ENCODE measurements at places on chromosomes 11 and 22.

DNA sequence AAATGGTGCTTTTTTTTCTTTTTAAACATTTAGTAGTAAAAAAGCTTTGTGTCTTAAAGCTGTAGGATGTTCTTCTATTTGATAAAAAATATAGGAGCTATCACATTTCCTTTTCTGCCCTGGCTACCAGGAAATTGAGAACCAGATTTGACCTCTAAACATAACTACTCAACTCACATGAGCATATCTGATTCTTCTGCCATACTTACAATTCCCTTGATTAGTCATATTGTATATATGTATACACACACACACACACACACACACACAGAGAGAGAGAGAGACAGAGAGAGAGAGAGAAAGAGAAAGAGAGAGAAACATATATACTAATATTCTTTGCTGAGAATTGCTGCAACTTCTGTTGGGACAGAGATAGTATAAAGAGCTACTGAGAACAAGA lies 23.0 kb upstream of the GDPD4 start:
- H3K4me3 ChIP-seq: no peak overlapping the region
- peaks cover 29% of the 10 kb centered on the region for H3K36me3 ChIP-seq
- H3K27ac ChIP-seq: no peak overlapping the region

GRCh38 chr22:28402060-28402459 lies 277.6 kb downstream of the TTC28 start:
- no peak for DNase-seq
- no peak overlapping the region for H3K27ac ChIP-seq
- no peaks in the 10 kb centered on the region for H3K36me3 ChIP-seq
- no peak overlapping the region for H3K4me3 ChIP-seq
- no peaks in the 10 kb centered on the region for H3K4me1 ChIP-seq

DNA sequence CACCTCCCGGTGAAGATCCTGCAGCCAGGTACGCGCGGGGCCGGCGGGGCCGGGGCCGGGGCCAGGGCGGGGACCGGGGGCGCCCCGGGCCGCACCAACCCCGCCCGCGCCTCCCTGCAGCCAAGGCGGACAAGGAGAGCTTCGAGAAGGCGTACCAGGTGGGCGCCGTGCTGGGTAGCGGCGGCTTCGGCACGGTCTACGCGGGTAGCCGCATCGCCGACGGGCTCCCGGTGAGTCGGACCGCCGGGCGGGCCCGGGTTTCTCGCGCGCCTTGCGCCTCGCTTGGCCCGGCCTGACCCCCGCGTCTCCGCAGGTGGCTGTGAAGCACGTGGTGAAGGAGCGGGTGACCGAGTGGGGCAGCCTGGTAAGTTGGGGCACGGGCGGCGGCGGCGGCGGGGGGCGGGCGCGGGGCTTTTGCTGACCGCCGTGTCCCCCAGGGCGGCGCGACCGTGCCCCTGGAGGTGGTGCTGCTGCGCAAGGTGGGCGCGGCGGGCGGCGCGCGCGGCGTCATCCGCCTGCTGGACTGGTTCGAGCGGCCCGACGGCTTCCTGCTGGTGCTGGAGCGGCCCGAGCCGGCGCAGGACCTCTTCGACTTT lies 531 bp downstream of the PIM3 start:
- DNase-seq: peak; percentile 61
- peaks cover 16% of the 10 kb centered on the region for H3K27me3 ChIP-seq
- no peaks in the 10 kb centered on the region for H3K36me3 ChIP-seq

DNA sequence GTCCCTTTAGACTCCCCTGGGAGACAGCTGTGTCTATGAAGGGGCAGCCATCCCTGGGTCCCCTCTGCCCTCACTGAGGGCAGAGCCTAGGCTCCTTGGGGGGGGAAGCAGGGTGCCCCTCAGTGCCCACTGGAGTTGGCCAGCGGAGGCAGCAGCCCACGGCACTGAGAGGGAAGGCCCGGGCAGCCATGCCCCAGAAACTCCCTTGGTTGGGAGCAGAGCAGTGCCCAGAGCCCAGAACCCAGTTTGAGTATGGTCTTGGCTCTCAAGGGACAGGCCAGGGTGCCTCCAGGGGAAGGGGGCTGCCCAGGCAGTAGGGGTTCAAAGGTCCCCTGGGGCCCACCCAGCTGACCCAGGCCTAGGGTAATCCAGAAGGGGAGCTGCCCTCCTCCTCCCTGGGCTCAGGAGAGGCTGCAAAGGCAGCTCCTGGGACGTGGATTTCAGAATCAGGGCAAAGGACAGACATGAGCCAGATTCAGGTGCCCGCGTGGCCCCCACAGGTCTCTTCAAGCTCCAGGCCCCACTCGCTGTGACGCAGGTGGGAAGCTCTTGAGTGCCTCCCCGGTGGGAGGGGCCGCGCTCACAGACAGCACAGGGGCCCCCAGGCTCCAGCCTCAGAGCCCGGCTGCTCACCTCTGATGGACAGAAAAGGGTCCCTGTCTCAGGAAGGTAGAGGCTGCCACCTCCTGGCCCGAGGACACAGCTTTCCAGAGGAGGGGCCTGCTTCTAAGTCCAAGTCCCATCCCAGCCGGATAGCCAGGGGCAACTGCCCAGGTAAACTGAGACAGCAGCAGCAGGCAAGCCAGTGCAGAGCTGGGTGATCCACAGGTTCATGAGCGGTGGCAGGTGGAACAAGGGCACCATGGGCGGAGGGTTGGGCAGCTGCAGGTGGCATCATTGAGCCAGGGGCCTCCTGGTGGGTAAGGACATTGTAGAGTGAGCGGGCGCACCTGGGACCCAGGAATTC lies 2.6 kb downstream of the C11orf21 start:
- peak; percentile 26 for DNase-seq
- peak overlapping the region; percentile 78 for H3K4me3 ChIP-seq
- no peaks in the 10 kb centered on the region for H3K27me3 ChIP-seq
- H3K4me1 ChIP-seq: peaks cover 73% of the 10 kb centered on the region
- H3K36me3 ChIP-seq: no peaks in the 10 kb centered on the region
- H3K27ac ChIP-seq: peak overlapping the region; percentile 66

DNA sequence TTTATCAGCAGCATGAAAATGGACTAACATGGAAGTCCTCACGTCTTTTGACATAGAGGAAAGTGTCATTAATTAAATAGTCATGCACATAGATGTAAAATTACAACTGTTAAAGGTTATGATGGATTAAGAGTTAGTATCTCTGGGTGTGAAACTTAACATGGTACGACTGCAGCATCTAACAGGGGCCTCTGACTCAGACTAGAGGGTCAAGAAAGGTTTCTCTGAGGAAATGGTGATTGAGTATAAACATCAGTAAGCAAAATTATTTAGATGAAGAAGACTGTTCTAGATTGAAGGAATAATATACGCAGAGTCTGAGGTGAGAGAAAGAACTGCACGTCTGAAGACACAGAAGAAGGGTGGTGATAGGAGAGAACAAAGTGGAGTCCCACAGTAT lies 42.1 kb upstream of the GAB2 start:
- no peak overlapping the region for H3K27ac ChIP-seq
- DNase-seq: no peak
- no peak overlapping the region for H3K4me3 ChIP-seq
- peaks cover 2% of the 10 kb centered on the region for H3K27me3 ChIP-seq

- peaks cover 15% of the 10 kb centered on the region for H3K36me3 ChIP-seq
- DNase-seq: no peak
- H3K27me3 ChIP-seq: peaks cover 2% of the 10 kb centered on the region
- no peak overlapping the region for H3K4me3 ChIP-seq
- no peak overlapping the region for H3K27ac ChIP-seq
- H3K4me1 ChIP-seq: peaks cover 43% of the 10 kb centered on the region
Observed at GRCh38 chr11:12137938-12138731, 27.7 kb downstream of the MICAL2 start.

DNA sequence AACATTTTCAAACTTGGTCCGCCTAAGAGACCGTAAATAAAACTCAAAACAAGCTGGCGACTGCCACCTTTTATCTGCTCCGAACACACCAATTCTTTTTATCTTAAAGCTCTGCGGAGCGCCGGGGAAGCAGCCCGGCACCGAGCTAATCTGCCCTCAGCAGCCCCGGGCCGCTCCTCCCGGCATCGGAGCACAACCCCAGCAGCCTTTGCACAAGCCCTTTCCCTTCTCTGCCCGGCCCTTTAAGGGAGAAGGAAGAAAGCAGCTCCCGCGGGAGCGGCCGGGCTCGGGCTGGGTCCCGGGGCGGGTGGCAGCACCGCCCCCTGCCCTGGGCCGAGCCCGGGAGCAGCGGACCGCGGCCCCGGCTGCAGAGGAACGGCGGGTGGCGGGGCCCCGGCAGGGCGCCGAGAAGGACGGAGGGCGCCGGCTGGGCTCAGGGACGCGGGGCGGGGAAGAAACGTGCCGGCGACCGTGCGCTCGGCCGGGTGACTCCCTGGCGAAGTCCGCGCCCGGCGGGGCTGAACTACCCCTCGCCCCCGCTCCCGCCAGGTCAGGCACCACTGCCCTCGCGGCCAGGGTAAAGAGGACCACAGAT lies 133.6 kb upstream of the C11orf58 start:
- H3K4me1 ChIP-seq: peaks cover 23% of the 10 kb centered on the region
- DNase-seq: no peak
- H3K27ac ChIP-seq: no peak overlapping the region
- peaks cover 33% of the 10 kb centered on the region for H3K27me3 ChIP-seq

DNA sequence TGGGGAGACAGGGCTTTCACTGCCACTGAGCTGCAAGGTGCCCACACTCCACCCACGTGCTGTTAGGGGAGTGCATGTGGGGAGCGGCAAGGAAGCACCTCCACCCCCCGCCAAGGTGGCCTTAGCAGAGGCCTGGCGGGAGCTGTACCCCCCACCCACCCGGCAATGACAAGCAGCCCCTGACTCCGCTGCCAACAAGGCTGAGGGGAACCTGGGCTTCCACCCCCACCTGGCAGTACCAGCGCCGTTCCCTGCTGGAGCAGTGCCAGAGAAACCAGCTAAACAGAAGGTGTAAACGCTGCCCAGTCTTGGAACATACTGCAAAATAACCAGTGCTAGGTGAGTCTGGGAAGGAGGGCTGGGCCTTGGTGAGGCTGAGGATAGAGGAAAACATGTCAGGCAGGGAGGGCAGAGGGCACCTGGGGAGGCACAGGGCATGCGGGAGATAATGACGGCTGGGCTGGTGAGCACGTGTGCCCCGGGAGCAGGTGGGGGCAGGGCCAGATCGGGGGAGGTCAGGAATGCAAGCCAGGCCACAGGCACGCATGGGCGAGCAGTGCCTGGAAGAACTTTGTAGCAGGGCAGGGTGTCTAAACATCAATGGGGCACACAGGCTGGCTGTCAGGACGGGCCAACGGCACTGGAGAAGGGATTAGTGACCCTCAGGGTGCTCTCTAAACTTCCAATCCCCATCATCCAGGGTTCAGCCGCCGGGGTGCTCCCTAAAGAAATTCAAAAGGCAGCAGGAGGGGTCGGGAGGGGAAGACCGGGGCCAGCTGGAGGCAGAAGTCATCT lies 6.6 kb downstream of the CERK start:
- peaks cover 65% of the 10 kb centered on the region for H3K4me1 ChIP-seq
- H3K27me3 ChIP-seq: peaks cover 5% of the 10 kb centered on the region
- no peaks in the 10 kb centered on the region for H3K36me3 ChIP-seq
- no peak for DNase-seq

GRCh38 chr11:131037873-131038272 lies 121.6 kb upstream of the SNX19 start:
- H3K36me3 ChIP-seq: no peaks in the 10 kb centered on the region
- no peak for DNase-seq
- H3K27ac ChIP-seq: no peak overlapping the region
- no peaks in the 10 kb centered on the region for H3K27me3 ChIP-seq

- no peak for DNase-seq
- no peak overlapping the region for H3K27ac ChIP-seq
- peaks cover 6% of the 10 kb centered on the region for H3K27me3 ChIP-seq
- peaks cover 67% of the 10 kb centered on the region for H3K4me1 ChIP-seq
- H3K4me3 ChIP-seq: no peak overlapping the region
Observed at GRCh38 chr11:120819437-120820365, 204.2 kb upstream of the TBCEL start.

- peaks cover 2% of the 10 kb centered on the region for H3K27me3 ChIP-seq
- H3K36me3 ChIP-seq: no peaks in the 10 kb centered on the region
- H3K27ac ChIP-seq: peak overlapping the region; percentile 23
- H3K4me3 ChIP-seq: peak overlapping the region; percentile 89
- H3K4me1 ChIP-seq: peaks cover 30% of the 10 kb centered on the region
- DNase-seq: peak; percentile 16
Observed at GRCh38 chr22:28443526-28443876, 236.1 kb downstream of the TTC28 start.

DNA sequence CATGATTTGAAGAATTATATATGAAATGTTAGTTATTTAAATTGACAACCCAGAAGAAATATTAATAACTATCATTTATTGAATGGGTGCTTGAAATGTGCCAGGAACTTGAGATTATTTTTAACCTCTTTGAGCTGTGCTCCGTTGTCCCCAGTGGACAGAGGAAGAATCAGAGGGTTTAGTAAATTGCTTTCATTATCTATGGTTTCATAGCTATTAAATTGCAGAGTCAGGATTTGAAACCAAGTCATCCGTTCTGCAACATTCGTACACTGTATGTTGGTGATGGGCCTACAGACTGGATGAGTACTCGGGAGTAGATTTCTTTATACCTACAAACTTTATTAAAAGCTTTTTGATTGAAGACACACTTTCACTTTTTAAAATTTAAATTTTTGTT lies 4.9 kb downstream of the HSD17B12 start:
- peaks cover 14% of the 10 kb centered on the region for H3K36me3 ChIP-seq
- H3K27ac ChIP-seq: no peak overlapping the region
- DNase-seq: no peak
- H3K4me1 ChIP-seq: peaks cover 25% of the 10 kb centered on the region

DNA sequence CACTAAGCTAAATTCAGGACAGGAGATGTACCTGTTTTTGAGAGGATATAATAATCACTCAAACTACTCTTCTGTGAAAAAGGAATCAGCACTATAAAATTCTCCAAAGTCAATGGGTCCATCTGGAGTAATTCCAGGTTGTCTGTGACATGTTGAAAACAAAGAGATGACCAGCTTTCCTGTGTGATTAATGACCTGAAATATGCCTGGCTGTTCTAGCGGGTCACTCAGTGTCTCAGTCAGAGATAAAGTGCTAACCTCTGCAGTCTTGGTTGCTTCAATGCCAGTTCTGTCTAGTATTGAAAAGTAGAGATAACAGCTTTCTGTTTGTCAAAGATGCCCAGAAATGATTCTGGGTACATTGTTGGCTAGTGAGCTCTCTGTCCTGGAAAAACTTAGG lies 722.6 kb upstream of the TENM4 start:
- H3K4me3 ChIP-seq: no peak overlapping the region
- DNase-seq: no peak
- no peaks in the 10 kb centered on the region for H3K27me3 ChIP-seq

DNA sequence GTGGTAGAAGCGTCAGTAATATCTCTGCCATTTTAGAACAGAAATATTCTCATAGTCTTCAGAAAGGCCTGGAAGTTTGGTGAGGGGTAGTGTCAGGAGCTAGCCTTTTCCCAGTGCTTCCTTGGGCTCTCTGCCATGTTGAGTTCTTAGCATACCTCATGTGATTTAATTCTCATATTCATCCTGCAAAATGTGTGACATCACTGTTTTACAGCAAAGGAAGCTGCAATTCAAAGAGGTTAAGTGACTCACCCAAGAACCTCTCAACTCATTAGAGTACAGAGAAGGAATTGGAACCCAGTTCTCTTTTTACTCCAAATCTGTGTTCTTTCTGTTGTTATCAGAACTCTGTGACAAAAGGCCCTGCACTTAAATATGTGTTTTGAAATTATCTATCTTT lies 72.1 kb downstream of the RNF169 start:
- H3K4me3 ChIP-seq: peak overlapping the region; percentile 56
- H3K36me3 ChIP-seq: peaks cover 26% of the 10 kb centered on the region
- H3K27ac ChIP-seq: peak overlapping the region; percentile 12
- peaks cover 3% of the 10 kb centered on the region for H3K27me3 ChIP-seq
- no peak for DNase-seq
- peaks cover 91% of the 10 kb centered on the region for H3K4me1 ChIP-seq

- no peak for DNase-seq
- H3K27ac ChIP-seq: no peak overlapping the region
- H3K4me3 ChIP-seq: no peak overlapping the region
- no peaks in the 10 kb centered on the region for H3K27me3 ChIP-seq
- no peaks in the 10 kb centered on the region for H3K36me3 ChIP-seq
- no peaks in the 10 kb centered on the region for H3K4me1 ChIP-seq
Observed at GRCh38 chr11:84420271-84420670, 1134.1 kb upstream of the CCDC90B start.
